IPS-NIHi11 (cell line): ENCODE measurements at places on chromosomes 1 and 21.

- DNase-seq = no peak
These were observed 70.7 kb upstream of the MUTYH start for GRCh38 chr1:45410850-45411509.

DNA sequence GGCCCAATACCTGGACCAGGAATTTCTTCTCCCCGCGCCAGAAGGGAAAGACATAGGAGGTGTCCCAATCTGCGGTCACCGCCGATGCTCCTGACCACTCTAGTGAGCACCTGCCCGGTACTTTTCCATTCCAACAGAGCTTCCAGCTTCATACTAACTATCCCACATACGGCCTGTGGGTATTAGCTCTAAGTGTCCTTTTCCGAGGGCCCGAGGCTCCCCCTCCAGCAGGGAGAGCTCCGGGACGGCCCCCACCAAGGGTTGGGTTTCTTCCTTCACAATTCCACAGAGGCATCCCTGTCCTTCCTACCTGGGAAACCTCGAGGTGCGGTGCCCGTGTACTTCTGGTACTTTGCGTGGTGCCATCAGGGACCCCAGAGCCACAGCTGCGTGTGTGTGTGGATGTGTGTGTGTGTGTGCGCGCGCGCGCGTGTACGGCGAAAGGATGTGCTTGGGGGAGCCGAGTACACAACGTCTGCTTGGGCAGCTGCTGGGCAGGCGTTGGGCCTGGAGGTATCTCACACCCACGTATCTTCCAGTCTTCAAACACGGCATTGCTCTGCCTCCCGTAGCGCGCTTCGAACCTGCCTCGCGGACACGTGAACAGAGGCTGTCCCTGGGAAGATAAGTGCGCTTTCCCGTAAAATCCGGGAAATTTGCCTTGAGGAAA is 2.4 kb upstream of the SIM2 start:
- no peak for DNase-seq

GRCh38 chr1:24018611-24019580 is 38.8 kb upstream of the SRSF10 start:
- DNase-seq = peak; percentile 77

GRCh38 chr1:118788463-118788862 is 199.7 kb downstream of the TBX15 start:
- DNase-seq = peak; percentile 22

DNA sequence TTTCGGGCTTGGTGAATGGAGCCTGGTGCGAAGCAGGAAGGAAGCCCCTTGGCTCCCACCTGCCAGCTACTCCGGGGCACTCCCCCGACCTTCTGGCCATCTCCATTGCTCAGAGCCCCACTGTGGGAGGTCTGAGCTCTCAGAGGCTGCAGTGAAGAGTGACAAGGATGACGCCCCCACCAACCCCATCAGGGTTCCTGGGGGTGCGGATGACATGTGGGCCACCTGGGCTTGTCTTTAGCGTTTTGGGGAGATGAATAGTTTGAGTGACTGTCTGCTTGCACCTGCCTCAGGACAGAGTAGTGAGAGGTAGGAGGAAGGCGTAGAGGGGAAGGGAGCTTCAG is 43.2 kb upstream of the LBR start:
- no peak for DNase-seq

GRCh38 chr1:246609632-246610031 is 43.4 kb downstream of the CNST start:
- no peak for DNase-seq

- DNase-seq = no peak
These were observed 98.3 kb upstream of the FMN2 start for GRCh38 chr1:239993366-239993765.

GRCh38 chr1:159678939-159679338 is 35.5 kb downstream of the CRP start:
- no peak for DNase-seq

DNA sequence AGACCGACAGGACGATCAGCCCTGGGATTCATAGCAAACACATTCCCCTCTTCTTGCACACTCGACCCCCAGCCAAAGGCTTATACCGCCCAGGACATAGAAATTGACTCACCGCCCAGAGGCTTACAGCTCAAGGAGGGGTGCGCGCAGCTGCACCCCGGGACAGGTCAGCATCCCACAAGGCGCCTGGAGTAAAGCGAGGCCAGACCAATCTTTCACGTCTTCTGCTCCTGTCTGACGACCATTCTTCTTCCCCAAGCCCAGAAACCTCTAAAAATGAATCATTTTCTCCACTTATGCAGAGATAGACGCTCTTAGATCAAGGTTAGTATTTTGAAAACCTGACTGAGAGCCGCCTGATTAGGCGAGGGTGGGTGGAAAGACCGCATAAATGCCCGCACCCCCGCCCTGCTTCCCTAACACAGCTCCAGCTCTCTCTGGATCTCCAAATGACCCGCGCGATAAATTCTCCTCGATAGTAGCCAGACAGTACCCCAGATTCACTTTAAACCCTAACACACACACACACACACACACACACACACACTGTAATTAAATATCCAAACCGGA is 1.9 kb upstream of the LHX8 start:
- no peak for DNase-seq

- no peak for DNase-seq
These were observed 1.2 kb upstream of the ACOT11 start for GRCh38 chr1:54546651-54547401.
